ENCODE measurements at places on chromosomes 3 and 15.

DNA sequence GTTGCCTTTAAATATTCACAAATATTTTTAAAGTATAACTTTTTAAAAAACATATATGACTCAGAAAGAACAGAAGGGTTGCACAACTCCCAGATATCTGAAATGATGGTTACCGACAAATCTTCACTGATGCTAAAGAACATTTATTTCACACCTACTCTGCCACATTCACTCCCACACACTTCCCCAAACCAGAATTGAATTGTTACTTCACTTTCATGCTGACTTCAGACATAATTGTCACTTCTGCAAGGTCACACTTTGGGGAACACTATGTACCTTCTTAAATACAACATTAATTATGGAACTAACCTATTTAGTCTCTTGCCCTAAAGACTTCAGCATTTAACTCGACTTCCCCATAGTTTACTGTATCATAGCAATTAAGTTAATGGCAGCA, 795.1 kb downstream of the FHIT start:
- DNase-seq = no peak

DNA sequence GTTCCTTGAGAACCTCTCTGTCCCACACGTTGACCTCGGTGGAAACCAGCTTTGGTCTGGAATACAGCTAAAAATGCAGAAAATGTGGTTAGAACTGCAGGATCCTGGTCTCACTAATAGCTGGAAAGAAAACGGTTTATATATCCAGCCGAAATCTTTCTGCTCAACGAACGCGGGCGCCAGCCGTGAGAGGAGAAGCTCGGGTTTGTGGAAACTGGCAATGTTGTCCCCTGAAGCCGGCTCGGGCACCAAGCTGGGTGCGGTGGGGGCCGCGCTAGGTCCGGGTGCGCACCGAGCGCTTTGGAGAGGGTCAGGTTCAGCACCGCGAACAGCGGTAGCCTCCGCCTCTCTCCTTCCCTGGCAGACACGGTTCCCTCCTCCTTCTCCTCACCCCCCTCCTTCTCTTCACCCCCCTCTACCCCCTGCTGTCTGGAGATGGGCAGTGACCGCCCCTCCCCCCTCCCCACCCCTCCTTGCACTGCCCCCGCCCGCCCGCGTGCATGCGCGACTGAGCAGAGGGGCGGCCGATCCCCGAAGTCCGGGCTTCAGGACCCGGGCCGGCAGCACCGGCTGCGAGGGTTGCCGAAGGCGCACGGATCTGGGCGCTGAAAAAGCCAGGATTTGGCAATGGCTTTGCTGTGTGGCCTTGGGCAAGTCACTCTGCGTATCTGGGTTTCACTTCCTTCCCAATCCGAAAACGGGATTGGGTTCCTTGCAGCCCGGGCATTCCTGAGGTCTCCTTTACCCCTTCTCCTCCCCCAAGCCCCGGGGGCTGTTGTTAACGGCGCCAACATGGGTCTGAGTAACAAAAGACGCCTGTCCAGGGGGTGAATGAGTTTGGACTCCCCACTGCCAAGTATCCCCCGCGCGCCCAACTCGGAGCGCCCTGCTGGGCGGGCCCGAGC, at the start of gene SKOR1:
TSS of gene SKOR1 (plus strand) at position 534 of the 905 bp plus-strand sequence. CDS start at position 628, 94 bp downstream.
- DNase-seq = no peak

- no peak for DNase-seq
Measured at GRCh38 chr3:45940004-45940780, 3.1 kb upstream of the CXCR6 start.

DNA sequence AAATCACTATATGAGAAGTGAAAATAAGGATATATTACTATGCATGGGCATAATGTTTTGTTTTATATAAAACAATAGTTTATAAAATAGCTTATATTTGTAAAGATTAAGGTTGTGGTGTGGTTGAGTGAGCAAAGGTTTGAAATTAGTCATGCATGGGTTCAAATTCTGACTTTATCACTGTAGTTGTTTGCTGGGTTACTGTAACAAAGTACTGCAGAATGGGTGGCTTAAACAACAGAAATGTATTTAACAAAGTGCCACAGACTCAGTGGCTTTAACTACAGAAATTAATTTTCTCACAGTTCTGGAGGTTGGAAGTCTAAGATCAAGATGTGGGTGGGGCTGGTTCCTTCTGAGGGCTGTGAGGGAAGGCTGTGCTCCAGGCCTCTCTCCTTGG, 184.8 kb upstream of the THRB start:
- DNase-seq = no peak

DNA sequence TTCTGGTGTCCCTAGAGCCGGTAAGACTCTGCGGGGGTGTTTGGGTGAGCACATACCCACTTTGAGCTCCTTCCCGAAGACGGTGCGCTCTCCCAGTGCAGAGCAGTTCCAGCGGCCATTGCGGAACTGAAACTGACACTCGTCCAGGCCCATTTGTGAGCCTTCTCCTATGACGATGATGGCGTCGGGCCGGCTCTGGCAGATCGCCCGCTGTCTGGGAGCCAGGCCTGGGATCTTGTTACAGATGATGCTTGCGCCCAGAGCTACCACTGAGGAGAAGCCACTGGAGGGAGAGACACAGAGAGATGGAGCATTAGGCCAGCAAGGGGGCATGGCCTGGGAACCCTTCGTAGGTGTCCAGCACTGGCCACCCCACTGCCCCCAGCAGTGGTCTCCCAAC, 5.0 kb downstream of the WNT7A start:
- no peak for DNase-seq

- DNase-seq = no peak
Measured at GRCh38 chr15:23548071-23548470, 17.4 kb upstream of the MKRN3 start.

DNA sequence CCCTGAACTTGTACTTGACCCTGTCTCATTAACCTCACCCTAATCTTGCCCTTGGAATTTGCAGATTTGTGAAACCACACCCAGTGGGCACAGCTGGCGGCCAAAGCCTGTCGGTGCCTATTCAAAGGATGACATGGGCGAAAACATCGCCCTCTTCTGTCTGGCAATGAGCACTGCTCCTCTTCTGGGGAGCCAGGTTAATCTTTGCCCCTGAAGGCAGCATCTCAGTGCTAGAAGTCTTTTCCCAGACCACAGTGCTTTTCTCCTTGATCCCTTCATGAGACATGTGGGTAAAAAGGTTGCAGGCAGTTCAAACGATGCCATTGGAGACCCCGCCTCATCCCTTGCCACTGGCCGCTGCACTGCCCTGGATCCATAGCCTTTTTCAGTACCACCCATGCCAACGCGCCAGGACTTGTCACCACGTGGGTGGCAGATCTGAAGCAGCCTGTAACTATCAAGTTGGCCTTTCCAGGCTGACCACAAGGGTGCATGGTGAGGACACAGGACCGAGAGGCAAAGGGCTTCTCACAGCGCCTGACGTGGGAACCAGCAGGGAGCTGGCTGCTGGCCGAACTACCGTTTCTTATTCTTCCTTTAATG, 6.5 kb upstream of the DNASE1L3 start:
- peak; percentile 79 for DNase-seq

- no peak for DNase-seq
Measured at GRCh38 chr3:30581067-30581585, 25.3 kb upstream of the TGFBR2 start.

DNA sequence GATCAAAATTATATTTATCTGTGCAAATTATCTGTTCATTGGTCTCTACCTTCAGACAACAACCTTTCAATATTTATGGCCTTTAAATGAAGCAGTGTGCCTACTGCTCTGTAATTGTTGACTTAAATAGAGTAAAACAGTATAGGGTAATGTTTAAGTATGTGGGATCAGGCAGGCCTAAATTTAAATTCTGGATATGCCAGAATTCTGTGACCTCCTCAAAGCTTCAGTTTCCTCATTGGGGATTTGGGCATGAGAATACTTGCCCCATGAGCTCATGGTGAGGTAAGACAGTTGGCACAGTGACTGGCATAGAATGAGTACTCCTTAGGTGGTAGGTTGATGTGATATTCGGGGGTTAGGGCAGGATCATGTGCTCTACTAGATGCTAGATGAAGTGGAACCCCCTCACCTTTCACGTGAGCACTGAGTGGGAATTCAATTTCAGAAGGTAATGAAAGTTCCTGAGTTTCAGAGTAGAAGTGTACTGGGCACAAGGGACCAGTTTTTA, 14.9 kb downstream of the ARL8B start:
- no peak for DNase-seq
